ENCODE measurements at places on chromosomes 3 and 15.
A peak's percentile ranks its signal among the peaks of the same experiment; 100 is the strongest.

GRCh38 chr3:186059192-186059591 lies 49.7 kb downstream of the ETV5 start:
- no peak for DNase-seq

DNA sequence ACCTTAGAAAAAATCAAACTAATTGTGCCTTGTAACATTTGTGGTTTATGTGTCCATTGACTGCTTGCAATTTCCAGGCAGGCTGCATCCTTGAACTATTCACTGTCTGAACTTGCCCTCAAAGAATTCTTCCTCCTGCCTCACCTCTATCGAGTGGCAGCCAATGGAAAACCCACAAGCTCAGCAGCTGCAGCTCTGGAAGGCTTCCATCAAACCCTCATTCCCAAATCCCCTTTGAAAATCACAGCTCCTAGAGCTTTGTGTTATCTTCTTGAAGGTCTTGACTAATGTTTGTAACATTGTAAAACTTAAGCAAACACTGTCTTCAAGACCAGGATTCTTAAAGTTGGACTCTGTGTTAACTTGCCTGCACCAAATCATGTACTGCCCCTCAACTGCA lies 81.1 kb downstream of the FILIP1L start:
- no peak for DNase-seq

DNA sequence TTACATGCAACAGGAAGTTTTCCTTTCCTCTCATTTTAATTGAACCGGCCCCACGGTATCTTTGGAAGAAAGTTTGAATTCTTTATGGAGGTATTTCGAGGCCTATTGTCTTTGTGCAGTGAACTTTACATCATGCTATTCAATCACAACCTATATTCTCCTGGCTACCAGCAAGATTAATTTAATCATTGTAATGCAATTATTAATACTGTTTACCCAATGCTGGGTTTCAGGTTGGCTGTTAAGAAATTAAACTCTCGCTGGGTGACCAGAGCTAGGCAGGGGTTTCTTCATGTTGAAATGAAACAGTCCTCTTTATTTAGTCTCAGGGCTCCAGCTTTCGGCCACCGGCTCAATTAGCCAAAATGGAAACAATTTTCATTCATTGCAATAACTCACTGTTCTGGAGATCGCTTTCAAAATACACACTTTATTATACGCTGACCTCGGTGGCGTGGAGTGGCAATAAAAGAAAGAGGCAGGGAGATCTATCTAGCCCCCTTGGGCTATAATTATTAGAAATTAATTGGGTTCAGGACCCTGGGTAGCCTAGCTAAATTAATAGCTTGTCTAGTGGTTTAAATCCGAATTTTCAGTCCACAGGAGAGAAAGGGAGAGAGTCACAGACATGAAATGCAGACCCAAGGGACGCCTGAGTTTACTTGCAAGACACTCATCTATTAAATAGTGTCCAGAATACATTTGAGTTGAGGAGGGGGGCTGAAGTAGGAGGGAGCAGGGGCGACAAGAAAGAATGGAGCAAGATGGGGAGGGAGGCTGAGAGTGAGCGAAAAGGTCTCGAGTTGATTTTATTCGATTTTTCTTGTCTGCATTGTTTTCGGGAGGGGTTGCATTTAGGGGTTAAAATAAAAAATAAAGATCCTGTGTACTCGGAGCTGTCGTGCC lies 3.9 kb upstream of the MECOM start:
- DNase-seq = no peak

DNA sequence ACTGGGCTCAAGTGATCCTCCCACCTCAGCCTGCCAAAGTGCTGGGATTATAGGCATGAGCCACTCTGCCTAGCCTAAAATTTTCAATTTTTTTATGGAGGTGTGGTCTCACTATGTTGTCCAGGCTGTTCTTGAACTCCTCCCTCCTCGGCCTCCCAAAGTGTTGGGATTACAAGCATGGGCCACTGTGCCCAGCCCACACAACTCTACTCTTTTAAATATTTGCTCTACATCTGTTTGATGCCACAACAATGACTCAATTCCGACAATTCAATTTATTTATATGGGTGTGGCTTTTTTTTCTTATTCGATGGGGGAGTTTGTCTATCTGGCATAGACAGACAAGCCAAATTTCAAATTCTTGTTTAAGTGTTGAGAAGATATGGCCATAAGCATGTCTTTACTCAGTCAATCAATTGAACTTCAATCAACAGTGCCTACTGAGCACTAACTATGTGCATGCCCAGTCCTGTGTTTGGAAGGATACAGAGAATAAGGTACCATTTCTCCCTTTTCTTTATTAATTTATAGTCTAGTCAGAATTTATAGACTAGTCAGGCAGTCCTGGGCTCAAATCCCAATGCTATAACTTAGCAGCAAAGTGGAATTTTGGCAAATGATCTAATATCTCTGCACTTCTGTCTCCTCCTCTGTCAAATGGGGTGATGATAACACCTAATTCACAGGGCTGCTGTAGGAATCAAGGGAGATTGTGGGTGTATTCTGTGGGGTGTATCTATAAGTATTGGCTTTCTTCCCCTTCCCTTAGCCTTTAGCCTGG lies 54.6 kb upstream of the PIAS1 start:
- DNase-seq = no peak

DNA sequence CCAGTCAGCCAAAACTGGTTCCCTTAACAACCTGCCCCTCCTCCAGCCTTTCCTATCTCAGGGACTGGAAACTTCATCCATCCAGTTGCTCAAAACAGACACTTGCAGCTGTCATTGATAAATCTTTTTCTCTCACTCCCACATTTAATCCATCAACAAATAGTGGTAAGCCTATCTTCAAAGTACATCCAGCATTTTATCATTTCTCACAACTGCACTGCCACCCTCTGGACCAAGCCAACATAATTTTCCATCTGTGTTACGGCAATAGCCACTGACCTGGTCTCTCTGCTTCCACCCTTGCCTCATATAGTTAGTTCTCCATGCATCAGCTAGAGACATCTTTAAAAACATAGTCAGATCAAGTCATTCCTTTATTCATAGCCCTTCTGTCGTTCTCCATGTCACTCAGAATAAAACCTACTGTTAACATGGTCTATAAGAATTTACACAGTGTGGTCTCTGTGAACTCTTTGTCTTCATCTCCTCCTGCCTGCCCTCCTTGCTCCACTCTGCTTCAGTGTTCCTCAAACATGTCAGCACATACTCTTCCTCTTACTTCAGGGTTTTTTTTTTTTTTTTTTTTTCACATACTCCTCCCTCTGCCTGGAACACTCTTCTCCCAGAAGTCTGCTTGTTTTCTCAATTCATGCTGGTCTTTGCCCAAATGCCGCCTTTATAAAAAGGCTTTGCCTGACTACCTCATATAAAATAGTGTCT lies 102.5 kb upstream of the COL6A5 start:
- DNase-seq = no peak

DNA sequence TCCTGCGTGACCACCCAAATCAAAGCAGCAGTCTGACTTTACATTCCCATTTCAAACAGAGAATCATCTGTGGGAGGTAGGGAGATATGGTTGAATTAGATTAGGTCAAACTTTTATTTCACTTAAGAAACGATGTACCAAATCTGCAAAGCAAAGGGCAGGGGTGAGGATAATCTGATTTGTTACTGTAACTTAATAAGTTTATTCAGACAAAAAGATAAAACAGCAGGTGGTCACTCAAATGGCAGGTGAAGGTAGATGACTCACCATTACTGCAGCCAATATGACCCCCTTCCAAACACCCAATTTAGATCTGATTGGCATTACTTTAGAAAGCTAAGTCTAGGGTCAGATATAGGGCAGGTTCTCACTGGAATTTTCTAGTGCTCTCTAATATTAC lies 651.0 kb upstream of the NAALADL2 start:
- DNase-seq = no peak

GRCh38 chr15:88382482-88382983 lies 84.7 kb downstream of the MRPL46 start:
- DNase-seq = no peak

GRCh38 chr3:102114264-102114979 lies 265.1 kb downstream of the NFKBIZ start:
- no peak for DNase-seq

GRCh38 chr3:43726521-43726920 lies 35.8 kb downstream of the ABHD5 start:
- DNase-seq = no peak

GRCh38 chr15:90243943-90244639 lies 5.3 kb upstream of the TTLL13 start:
- no peak for DNase-seq

DNA sequence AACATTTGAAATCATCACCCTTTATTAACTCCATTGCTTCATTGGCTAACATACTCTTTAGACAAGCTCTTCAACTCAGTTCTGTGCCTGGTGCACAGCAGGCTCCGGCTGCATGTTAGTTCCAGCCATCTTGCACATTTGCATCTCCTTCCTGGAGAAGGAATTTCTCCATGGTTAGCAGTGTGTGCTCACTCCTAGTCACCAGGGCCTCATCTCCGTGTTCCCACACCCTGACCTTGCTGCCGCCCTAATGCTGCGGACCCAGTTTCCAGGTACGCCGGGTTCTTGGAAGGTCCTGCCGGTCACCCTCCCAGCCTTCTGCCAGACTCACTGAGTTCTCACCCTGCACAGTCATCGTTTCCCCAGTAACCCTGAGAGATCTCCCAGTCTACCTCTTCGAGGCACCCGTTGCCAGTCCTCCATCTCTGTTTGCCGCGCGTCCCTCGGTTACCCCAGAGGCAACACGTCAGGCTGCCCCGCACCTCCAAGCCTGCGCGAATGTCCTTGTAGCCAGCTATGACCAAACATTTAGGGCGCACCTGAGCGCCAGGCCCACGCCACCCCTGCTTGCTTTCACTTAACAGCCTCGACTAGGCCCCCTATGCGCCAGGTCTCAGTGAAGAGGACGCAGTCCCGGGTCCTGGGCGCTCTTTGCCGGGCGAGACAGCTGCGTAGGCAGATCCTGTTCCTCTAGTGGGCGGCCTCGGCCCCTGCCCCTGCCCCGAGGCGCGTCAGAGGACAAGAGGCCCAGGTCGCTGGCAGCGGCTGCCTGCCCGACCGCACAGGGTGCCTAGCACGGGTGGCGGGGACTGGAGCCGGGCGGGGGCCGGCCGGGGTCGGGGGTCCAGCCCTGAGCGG lies 747 bp upstream of the ZNF592 start:
- DNase-seq = peak; percentile 39

- DNase-seq = no peak
Observed at GRCh38 chr3:97161169-97161568, 346.8 kb downstream of the EPHA6 start.

- no peak for DNase-seq
Observed at GRCh38 chr3:4884888-4885287, 94.3 kb upstream of the BHLHE40 start.

GRCh38 chr15:31314380-31314779 lies 12.3 kb upstream of the KLF13 start:
- DNase-seq = no peak

DNA sequence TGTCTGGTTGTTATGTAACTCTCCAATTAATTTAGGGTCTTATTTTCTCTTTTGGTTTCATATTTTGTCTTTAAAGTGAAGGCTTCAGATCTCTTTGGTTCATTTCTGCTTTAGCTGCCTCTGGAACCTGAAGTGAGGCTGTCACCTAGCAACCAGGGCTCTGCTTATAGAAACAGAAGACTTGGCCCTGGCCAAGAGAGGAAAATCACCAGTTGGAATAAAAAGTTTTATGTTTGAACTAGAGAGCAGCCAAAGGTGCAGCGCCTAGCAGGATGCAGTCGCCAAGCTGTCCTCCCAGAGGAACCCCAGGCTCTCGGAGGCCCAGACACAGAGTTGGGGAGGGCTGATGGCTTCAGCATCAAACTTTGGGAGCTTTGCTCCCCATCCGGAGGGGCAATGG lies 41.1 kb downstream of the LYZL4 start:
- no peak for DNase-seq

- no peak for DNase-seq
Observed at GRCh38 chr3:124261306-124261705, 269.4 kb upstream of the ROPN1 start.

- no peak for DNase-seq
Observed at GRCh38 chr15:54364961-54365360, 386.7 kb downstream of the UNC13C start.

DNA sequence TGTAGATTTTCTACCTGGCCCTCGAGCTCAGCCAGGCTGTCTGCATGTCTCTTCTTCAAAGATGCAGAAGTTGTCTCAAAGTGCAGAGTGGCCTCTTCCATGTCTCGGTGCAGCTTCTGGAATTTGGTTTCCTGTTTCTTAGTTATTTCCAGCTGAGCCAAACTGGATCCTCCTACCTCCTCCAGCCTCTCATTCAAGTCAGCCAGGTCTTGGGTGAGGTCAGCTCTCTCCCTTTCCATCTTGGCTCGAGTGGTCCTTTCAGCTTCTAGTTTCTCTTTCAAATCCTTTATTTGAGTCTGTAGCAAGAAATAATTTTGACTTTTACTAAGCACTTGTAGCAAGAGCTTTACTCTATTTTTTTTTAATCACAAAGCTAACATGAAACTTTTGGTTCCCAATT lies 81.8 kb downstream of the MYH15 start:
- DNase-seq = no peak

- DNase-seq = peak; percentile 49
Observed at GRCh38 chr3:176584413-176585176, 612.7 kb downstream of the TBL1XR1 start.

DNA sequence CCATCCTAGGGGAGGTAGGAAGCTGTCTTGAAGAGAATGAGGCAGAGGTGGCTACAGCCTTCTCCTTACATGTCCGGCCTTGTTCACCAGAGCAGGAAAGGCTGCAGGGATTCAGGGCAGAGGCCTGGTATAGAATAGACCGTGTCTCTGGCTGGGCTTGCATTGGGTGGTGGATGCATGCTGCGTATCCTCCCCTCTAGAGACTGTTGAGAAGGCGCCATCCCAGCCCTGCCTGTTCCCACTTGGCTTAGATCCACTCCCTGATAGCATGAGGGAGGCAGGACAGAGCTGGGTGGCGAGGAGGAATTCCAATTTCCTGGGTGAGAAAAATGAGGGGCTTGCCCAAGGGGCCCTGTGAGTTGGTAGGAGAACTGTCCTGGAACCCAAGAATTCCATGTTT lies 57.5 kb downstream of the CORO2B start:
- DNase-seq = no peak

- DNase-seq = no peak
Observed at GRCh38 chr3:191051037-191051436, 148.0 kb upstream of the OSTN start.

GRCh38 chr3:105853801-105854432 lies 14.9 kb downstream of the CBLB start:
- DNase-seq = no peak

GRCh38 chr3:143831208-143831607 lies 17.1 kb downstream of the SLC9A9 start:
- peak; percentile 58 for DNase-seq

- no peak for DNase-seq
Observed at GRCh38 chr3:120119846-120120510, 25.7 kb upstream of the GSK3B start.
